Aorta (tissue), 5 donors: ENCODE measurements at places on chromosomes 12 and 14. TPM values are rescaled to one million over a fixed set of nuclear protein-coding genes. Genes with fewer than 3 reads are reported as not detected.

GRCh38 chr12:53810950-53811349 lies 59.2 kb upstream of the CISTR start:
- DNase-seq, result no peak

GRCh38 chr12:132597333-132598316 lies 12.8 kb downstream of the LRCOL1 start:
- DNase-seq, result no peak

- no peak for DNase-seq
Measured at GRCh38 chr14:68767248-68767645, 25.6 kb downstream of the ZFP36L1 start.

GRCh38 chr12:119314290-119314689 lies 20.2 kb upstream of the CCDC60 start:
- DNase-seq, result no peak

Gene PTPN6
- 29.8 TPM for total RNA-seq
